ENCODE measurements at places on chromosomes 7 and 10.

DNA sequence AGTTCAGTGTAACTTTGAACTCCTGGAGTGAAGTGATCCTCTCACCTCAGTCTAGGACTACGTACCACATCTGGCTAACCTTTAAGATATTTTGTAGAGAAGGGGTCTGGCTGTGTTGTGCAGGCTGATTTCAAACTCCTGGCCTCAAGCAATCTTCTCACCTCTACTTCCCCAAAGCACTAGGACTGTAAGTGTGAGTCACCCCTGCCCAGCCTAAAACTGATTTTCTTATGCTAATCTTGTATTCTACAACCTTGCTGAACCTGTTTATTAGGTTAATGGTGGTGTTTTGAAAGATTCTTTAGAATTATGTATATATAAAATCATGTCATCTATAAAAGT, 58.0 kb downstream of the LCOR start:
- peak; percentile 27 for DNase-seq

- no peak for DNase-seq
Measured at GRCh38 chr7:77308792-77309191, 107.4 kb downstream of the GSAP start.

DNA sequence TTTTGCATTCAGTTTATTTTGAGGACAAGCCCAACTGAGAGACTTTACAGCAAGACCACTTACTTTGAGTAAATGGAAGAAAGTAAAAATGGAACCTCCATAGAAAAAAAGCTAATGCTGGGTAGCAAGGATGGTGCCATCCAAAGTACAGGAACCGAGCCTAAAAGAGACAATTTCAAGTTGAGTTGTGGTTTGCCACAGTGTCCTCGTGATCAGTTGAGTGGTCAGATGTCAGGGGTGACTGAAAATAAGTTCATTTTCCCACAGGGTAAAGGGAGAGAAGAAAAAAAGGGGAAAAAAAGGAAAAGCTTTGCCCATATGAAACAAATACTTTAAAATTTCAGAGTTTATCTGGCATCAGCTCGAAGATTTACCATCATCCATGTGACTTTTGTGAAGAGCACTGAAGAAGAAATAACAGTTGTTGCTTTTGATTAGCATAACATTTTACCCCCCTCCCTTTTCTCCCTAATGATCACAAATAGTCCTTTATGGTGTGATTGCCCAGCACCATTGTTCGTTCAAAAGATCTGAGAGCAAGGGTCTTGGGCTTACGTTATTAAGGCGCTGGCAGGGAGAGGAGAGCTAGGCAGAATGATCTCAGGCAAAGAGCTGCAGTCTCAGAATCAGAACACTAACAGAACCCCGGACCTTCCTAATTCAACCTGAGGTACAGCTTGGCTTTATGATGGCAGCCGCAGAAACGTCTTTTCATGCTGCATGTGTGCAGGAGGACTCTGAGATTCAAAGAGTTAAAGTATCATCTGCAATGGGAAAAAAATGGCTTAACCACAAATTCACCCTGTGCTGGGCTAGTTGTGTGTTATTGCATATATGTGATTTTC, 338.1 kb downstream of the RNLS start:
- DNase-seq, result peak; percentile 68

- no peak for DNase-seq
Measured at GRCh38 chr7:151430391-151431205, 9.3 kb downstream of the CRYGN start.

- peak; percentile 88 for DNase-seq
Measured at GRCh38 chr7:106978425-106979420, 65.8 kb upstream of the PRKAR2B start.

DNA sequence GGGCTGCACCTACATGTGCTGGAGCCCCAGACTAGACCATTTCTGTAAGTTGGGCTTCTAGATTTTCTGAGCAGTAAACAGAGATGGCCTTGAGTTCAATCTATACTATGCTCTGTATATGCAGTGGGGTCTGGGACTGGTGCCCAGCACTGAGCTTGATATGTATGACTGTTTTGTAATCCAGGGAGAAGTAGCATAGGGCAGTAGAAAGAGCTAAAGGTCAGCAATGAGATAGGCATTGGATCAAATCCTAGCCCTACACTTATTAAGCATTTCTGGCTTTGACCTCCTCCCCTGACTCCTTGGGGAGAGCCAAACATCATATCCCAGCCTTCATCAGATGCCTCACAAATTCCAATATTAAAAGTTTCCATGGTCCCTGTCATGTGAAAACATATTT, 254.6 kb downstream of the TSPAN12 start:
- no peak for DNase-seq

DNA sequence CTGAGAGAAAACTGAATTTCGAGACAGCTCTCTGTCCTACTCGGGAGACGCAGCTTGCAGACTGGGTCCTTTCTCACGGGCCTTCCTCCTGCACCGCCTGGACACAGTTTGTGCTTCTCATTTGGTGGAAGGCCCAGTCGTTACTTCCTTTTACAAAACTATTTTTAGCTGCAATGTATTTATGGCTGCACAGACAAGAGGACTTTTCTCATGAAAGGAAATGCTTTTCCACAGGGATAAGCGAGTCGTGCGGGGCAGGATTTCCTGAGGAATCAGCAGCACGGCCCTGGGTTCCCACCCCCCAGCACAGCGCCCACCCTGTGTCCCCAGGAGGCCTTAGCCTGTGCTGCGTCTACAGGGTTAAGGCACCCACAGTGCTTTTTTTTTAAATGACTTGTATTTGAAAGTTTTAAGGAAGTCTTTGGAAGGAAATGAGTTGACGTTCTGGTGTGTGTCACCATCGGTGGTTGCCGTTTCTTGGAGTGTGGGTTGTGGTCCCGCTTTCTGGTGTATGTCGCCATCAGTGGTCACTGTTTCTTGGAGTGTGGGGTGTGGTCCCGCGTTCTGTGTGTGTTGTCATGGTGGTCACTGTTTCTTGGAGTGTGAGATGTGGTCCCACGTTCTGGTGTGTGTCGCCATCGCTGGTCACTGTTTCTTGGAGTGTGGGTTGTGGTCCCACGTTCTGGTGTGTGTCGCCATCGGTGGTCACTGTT, 50.9 kb downstream of the INPP5A start:
- DNase-seq, result peak; percentile 73

DNA sequence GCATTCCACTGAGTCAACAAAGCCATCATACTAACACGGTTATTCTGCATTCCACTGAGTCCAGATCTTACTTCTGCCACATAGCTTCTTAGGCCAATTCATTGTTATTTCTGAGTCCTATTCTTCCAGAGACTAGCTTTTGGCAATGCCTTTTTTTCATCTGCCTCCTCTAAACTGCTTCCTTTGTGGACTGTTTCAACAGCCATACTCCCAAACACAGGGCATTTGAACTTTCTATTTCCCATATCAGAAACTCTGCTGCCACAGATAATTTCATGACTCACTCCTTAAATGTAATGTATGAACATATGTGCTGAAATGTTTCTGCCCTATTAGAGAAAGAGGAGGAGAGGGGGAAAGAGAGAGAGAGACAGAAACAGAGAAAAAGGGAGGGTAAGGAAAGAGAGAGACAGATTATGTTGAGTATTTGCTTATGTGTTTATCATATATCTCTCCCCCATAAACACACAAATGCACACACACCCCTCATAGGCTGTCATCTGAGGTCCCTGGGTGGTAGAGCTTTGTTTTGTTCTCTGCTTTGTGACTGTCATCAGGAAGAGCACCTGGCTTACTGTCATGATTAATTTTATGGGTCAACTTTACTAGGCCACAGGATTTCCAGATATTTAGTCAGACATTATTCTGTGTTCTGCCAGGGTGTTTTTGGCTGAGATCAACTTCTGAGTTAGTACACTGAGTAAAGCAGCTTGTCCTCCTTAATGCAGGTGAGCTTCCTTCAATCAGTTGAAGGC, 308.0 kb upstream of the KCND2 start:
- peak; percentile 70 for DNase-seq

DNA sequence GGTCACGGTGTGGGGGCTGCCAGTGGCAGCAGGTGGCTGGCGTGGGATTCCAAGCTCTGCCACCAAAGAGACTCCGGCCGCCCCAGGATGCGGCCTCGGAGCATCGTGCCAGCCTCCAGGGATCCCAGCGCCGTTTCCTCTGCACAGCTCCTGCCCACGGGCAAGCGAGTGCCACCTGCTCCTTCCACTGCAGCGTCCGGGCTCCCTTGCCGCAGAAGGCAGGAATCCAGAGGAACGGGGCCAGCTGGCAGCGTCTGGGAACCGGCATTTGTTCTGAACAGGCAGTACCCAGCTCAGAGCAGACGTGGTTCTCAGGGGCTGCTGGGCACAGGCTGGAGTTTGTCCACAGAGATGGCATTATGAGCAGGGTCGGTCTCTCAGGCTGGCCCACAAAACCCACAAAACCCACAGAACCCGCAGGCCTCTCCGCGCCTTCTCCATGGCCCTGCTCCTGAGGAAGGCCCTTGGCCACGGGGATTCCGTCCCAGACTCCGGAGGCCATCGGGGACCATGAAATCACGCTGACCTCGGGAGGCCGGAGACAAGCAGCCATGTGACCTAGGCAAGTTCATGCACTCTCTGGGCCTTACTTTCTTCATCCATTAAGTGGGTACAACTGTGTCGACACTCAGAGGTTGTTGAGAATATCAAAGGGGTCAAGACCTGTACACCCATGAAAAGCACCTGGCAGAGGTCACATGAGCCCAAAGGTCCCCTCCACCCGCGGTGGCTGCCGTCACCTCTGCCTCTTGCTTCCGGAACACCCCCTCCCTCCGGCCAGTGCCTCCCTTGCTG, 72.1 kb upstream of the TNRC18 start:
- DNase-seq, result no peak

DNA sequence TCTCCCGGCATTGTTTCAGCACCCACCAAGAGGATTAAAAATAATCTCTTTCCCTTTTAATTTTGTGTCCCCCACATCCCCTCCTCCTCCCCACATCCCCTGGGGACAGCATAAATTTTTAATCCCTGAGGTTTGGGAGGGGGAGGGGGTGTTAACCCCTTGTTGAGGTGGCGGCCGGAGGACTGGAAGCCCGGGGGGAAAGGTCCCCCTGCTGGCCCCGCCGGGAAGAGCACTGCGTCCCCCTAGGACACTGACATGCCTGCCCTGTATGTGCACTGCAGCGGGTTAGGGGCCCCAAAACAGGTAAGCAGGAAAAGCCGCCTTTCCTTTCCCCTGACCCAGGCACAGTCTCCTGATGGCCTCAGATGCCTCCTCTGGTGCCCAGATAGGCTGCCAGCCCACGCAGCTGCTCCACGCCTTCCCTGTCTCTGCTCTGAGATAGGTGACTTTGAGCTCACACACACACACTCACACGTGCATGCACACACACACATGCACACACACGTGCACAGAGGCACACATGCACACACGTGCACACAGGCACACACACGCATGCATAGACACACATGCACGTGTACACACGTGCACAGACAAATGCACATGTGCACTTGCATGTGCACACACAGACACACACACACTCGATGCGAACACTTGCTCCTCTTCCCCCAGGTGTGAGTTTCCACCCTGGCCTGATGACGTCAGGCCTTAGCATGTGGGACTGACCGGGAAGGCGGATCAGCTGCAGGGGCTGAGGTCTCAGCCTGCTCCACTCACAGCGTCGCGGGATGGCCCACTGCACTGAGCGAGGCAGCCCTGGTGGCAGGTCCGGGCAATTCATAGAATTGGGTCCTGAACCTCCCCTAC, 12.3 kb downstream of the CNPY1 start:
- peak; percentile 0 for DNase-seq

- no peak for DNase-seq
Measured at GRCh38 chr7:128453836-128454804, 1.6 kb upstream of the HILPDA start.

- DNase-seq, result no peak
Measured at GRCh38 chr7:8443576-8444467, 10.4 kb downstream of the NXPH1 start.

GRCh38 chr10:71213127-71213621, 804 bp downstream of the UNC5B start:
- DNase-seq, result peak; percentile 63

DNA sequence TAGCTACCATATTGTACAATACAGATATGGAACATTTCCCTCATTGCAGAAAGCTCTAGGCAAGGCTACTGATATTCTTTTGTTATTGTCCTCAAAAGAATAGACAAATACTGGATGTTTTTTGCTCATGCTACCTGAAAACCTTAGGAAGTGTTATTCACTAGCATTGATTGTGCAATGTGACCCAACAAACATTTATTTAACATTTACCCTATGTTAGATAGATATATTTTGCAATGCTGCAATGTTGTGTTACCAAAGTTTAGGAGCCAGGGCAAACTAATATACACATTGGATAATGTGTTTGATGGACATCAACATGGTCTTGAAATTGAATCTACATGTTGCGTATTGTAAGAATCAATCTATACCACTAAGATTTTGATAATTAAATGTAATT, 112.8 kb upstream of the CREB5 start:
- no peak for DNase-seq

DNA sequence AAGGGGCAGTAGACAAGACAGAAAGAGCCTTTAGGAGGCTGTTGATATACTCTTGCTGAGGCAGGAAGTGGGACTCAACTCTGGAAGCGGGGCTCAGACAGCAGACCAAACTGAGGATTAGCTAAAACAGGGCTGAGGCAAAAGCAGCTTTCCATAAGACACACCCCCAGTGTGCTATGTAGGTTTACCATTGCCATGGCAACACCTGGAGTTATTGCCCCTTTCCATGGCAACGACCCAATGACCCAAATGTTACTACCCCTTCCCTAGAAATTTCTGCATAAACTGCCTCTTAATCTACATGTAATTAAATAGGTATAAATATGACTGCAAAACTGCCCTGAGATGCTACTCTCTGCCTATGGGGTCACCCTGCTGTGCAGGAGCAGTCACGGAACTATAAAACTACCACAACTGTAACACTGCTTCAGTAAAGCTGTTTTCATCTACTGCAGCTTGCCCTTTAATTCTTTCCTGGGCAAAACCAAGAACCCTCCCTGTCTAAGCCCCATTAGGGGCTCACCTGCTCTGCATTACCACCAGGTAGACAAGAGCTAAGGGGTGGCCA, 348.4 kb upstream of the PODXL start:
- no peak for DNase-seq

GRCh38 chr7:114966156-114966555, 44.3 kb downstream of the MDFIC start:
- DNase-seq, result no peak

DNA sequence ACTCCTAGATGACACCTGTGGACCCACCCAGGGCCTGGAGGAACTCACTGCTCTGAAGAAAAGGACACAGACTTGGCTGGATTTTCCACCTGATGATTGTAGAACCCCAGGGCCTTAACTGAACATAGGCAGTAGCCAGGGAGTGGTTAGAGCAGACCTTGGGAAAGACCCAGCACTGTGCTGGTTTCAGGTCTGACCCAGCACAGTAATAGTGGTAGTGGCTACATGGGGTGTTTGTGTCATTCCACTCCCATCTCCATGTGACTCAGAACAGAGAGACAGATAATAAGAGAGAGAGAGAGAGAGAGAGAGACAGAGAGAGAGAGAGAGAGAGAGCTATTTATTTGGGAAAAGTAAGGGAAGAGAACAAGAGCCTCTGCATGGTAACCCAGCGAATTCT, 239.1 kb upstream of the MEOX2 start:
- no peak for DNase-seq

- no peak for DNase-seq
Measured at GRCh38 chr7:25965405-25966123, 186.4 kb upstream of the NFE2L3 start.
